ENCODE measurements at places on chromosomes 6 and 20.

GRCh38 chr6:75751443-75751842 lies 2.4 kb downstream of the MYO6 start:
- peaks cover 19% of the 10 kb centered on the region for H3K4me1 ChIP-seq
- DNase-seq: no peak
- H3K36me3 ChIP-seq: peaks cover 11% of the 10 kb centered on the region
- H3K27ac ChIP-seq: no peak overlapping the region
- H3K4me3 ChIP-seq: no peak overlapping the region

GRCh38 chr20:49948178-49948577 lies 12.0 kb downstream of the RNF114 start:
- peaks cover 13% of the 10 kb centered on the region for H3K4me1 ChIP-seq
- H3K4me3 ChIP-seq: no peak overlapping the region
- peak overlapping the region; percentile 6 for H3K27ac ChIP-seq
- peaks cover 97% of the 10 kb centered on the region for H3K36me3 ChIP-seq
- H3K27me3 ChIP-seq: no peaks in the 10 kb centered on the region

DNA sequence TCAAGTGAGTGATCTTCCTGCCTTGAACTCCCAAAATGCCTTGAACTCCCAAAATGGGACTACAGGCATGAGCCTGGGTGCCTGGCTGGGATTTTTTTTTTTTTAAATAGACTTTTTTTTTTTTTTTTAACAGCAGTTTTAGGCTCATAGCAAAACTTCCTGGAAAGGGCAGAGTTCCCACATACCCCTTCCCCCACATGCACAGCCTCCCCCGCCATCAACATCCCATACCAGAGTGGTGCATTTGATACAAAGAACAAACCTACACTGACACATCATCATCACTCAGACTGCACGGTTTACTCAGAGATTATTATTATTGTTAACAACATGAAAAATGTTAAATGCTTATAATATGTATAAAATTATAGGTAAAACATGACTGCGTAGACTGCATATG lies 26.0 kb downstream of the UQCC1 start:
- no peak for DNase-seq
- H3K36me3 ChIP-seq: peaks cover 43% of the 10 kb centered on the region
- H3K4me1 ChIP-seq: peaks cover 11% of the 10 kb centered on the region
- no peaks in the 10 kb centered on the region for H3K27me3 ChIP-seq
- H3K27ac ChIP-seq: no peak overlapping the region
- H3K4me3 ChIP-seq: no peak overlapping the region

GRCh38 chr6:161109366-161109765 lies 117.8 kb downstream of the MAP3K4 start:
- peaks cover 3% of the 10 kb centered on the region for H3K4me1 ChIP-seq
- H3K27me3 ChIP-seq: no peaks in the 10 kb centered on the region
- H3K27ac ChIP-seq: no peak overlapping the region
- no peak for DNase-seq
- H3K36me3 ChIP-seq: peaks cover 70% of the 10 kb centered on the region
- no peak overlapping the region for H3K4me3 ChIP-seq

GRCh38 chr6:33466075-33466735 lies 11.8 kb downstream of the ZBTB9 start:
- no peaks in the 10 kb centered on the region for H3K4me1 ChIP-seq
- H3K36me3 ChIP-seq: no peaks in the 10 kb centered on the region
- H3K27ac ChIP-seq: no peak overlapping the region
- H3K27me3 ChIP-seq: no peaks in the 10 kb centered on the region
- DNase-seq: no peak

GRCh38 chr6:110398778-110399177 lies 16.6 kb downstream of the DDO start:
- peaks cover 22% of the 10 kb centered on the region for H3K27me3 ChIP-seq
- no peak for DNase-seq
- no peak overlapping the region for H3K4me3 ChIP-seq
- H3K36me3 ChIP-seq: no peaks in the 10 kb centered on the region
- no peaks in the 10 kb centered on the region for H3K4me1 ChIP-seq

DNA sequence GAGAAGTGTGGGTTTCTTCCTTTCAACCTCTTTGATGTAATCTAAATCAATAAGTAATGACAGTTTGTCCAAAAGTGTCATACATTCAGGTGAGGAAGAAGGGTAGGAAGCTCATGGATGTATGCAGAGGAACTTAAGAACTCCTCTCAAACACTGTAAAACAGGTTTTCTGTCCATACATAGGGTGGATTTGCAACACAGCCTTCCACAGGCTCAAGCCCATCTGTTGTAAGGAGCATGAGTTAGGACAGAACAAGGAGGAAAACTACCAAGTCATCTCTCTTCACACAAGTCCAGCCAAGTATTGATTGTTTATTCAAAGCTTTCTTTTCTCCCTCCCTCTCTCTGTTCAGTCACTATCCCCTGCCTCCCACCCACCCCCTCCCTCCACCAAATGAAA lies 49.0 kb upstream of the CDYL start:
- H3K36me3 ChIP-seq: no peaks in the 10 kb centered on the region
- no peak for DNase-seq
- no peak overlapping the region for H3K4me3 ChIP-seq
- H3K27me3 ChIP-seq: peaks cover 45% of the 10 kb centered on the region

GRCh38 chr6:135853986-135854385 lies 2.5 kb downstream of the PDE7B start:
- H3K27ac ChIP-seq: no peak overlapping the region
- DNase-seq: no peak
- peaks cover 3% of the 10 kb centered on the region for H3K4me1 ChIP-seq
- H3K27me3 ChIP-seq: no peaks in the 10 kb centered on the region

GRCh38 chr6:164101859-164102258 lies 687.3 kb downstream of the QKI start:
- H3K27ac ChIP-seq: no peak overlapping the region
- H3K36me3 ChIP-seq: no peaks in the 10 kb centered on the region
- no peak overlapping the region for H3K4me3 ChIP-seq
- H3K27me3 ChIP-seq: peaks cover 9% of the 10 kb centered on the region
- peaks cover 1% of the 10 kb centered on the region for H3K4me1 ChIP-seq

DNA sequence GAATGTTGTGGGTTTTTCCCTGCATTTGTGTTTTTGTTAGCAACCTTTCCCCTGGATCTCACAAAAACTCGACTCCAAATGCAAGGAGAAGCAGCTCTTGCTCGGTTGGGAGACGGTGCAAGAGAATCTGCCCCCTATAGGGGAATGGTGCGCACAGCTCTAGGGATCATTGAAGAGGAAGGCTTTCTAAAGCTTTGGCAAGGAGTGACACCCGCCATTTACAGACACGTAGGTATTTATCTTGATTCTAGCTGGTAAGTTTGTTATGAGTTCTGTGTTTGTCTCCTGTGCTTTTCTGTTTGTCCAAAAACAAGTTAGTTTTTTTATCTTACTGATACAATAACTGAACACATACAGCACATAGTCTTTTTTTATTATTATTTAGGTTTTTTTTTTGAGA lies 3.0 kb downstream of the SLC25A27 start:
- peaks cover 14% of the 10 kb centered on the region for H3K4me1 ChIP-seq
- H3K27ac ChIP-seq: no peak overlapping the region
- no peaks in the 10 kb centered on the region for H3K36me3 ChIP-seq
- no peak overlapping the region for H3K4me3 ChIP-seq
- DNase-seq: no peak
- H3K27me3 ChIP-seq: peaks cover 43% of the 10 kb centered on the region

DNA sequence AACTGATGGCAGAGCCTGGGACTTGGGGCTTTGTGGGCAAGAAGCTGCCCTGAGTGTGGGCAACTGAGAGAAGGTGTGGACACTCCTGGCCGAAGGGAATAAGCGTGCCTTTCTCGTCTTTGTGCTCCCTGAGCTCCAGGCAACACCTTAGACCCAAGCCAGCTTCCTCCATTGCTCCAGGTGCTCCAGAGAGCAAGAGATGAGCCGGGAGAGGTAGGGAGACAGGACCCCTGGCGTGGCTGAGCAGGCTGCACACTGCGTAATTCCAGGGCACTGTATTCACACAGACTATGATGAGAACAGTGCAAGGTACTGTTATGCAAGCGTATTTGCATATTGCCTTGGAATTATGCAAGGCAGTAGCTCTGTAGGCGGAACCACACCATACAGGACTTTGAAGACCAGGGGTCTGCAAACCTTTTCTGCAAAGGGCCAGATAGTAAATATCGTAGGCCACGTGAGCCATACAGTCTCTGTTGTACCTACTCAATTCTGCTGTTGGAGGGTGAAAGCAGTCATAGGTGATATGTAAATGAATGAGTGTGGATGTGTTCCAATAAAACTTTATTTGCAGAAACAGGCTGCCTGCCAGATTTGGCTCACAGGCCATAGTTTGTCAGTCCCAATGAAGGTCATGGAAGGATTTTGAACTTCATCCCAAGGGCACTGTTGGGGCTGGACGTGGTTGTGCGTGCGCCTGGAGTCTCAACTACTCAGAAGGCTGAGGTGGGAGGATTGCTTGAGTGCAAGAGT lies 42.1 kb upstream of the FAM83D start:
- H3K4me1 ChIP-seq: peaks cover 64% of the 10 kb centered on the region
- no peak for DNase-seq
- peak overlapping the region; percentile 87 for H3K27ac ChIP-seq

DNA sequence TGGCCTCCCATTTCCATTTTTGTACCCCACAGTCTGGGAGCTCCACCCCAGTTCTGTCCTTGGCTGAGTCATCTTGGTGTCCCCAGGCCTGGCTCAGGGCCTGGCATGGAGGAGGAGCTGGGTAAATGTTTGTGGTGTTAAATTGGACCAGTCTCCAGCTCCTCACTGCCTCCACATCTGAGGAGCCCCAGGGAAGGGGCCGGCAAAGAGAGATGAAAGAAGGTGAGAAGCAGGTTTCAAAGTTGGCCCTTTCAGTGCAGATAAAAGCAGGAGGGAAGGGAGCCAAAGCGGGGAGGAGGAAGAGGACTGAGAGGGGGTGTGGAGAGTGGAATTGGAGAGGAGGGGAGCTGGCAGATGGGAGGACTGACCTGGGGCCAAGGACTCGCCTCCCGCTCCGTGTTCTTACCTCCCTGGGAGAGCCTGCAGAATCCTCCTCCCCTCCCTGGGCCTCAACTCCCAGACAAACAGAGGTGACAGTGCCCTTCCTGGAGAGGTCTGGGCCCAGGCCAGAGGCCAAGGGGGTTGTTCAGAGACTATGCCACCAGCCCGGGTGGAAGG lies 89.0 kb downstream of the CD40 start:
- peaks cover 69% of the 10 kb centered on the region for H3K27me3 ChIP-seq
- peaks cover 26% of the 10 kb centered on the region for H3K4me1 ChIP-seq
- DNase-seq: no peak
- H3K36me3 ChIP-seq: no peaks in the 10 kb centered on the region
- H3K4me3 ChIP-seq: no peak overlapping the region
- H3K27ac ChIP-seq: no peak overlapping the region

DNA sequence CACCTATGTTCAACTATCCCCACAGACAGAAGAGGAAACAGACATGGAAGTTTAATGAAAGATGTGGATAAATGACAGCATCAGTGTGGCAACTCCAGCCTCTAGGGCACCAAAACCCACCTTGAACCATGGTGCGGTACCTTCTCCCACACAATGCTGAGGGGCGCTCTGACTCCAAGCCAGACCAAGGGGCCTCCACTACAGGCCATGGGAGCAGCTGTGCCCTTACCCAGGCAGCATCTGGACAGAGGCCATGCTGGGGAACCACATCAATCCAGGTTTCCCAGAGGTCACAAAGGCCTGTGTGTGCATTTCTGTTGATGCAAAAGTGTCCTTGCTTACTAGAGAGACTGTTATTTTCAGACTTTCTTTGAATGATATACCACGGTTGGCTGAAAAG lies 4.1 kb downstream of the PRR18 start:
- no peak overlapping the region for H3K4me3 ChIP-seq
- H3K27ac ChIP-seq: no peak overlapping the region
- DNase-seq: no peak
- H3K4me1 ChIP-seq: peaks cover 2% of the 10 kb centered on the region
- peaks cover 83% of the 10 kb centered on the region for H3K27me3 ChIP-seq
- no peaks in the 10 kb centered on the region for H3K36me3 ChIP-seq

- peak; percentile 39 for DNase-seq
- peaks cover 23% of the 10 kb centered on the region for H3K4me1 ChIP-seq
- peak overlapping the region; percentile 98 for H3K27ac ChIP-seq
- no peaks in the 10 kb centered on the region for H3K27me3 ChIP-seq
These were observed 58.4 kb downstream of the TRIM38 start for GRCh38 chr6:26021001-26021349.
